Left ventricle myocardium inferior (tissue), 1 donor: ENCODE measurements at places on chromosomes 1 and 21. TPM values are rescaled to one million over a fixed set of nuclear protein-coding genes. Genes with fewer than 3 reads are reported as not detected.
A peak's percentile ranks its signal among the peaks of the same experiment; 100 is the strongest.

The CFHR4 gene
- not detected for total RNA-seq

The CELA2A gene
- total RNA-seq: not detected

The FAM72C gene
- total RNA-seq: not detected

The SERPINC1 gene
- total RNA-seq: not detected

The LCE2D gene
- total RNA-seq: not detected

The CHRM3 gene
- total RNA-seq: 0.36 TPM

The TSTD1 gene
- 13.4 TPM for total RNA-seq

The SMCP gene
- not detected for total RNA-seq

The CDCA8 gene
- 0.33 TPM for total RNA-seq

The IFI44 gene
- 6.6 TPM for total RNA-seq

GRCh38 chr21:38208118-38208517 is 48.7 kb upstream of the KCNJ15 start:
- H3K27ac ChIP-seq: no peak overlapping the region
- no peak overlapping the region for H3K4me3 ChIP-seq
- no peaks in the 10 kb centered on the region for H3K36me3 ChIP-seq
- H3K27me3 ChIP-seq: peaks cover 33% of the 10 kb centered on the region

- H3K27me3 ChIP-seq: no peaks in the 10 kb centered on the region
- peak; percentile 79 for DNase-seq
- no peaks in the 10 kb centered on the region for H3K36me3 ChIP-seq
- H3K4me3 ChIP-seq: no peak overlapping the region
Measured at GRCh38 chr21:34510148-34511142, 1.6 kb downstream of the KCNE1 start.

GRCh38 chr1:44294588-44295007 is 60.5 kb downstream of the ERI3 start:
- H3K27me3 ChIP-seq: no peaks in the 10 kb centered on the region
- H3K4me3 ChIP-seq: no peak overlapping the region
- peaks cover 46% of the 10 kb centered on the region for H3K36me3 ChIP-seq

DNA sequence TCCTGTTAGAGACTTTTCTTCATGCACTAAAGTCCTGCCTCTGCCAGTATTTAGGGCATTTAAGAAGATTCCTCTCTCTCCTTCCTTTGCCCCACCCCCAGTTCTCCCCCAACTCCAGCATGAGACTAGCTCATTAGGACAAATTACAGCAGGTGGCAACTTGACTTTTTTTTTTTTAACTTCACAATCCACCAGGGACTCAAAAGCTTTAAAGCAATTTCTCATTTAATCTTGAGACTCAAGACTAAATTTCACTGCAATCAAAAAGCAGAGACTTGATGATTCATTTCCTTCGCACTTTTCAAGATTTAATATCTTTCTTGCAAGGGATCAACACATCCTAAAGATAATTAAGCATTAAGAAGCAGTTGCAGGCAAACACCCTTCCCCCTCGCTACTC is 74.9 kb downstream of the WLS start:
- peaks cover 50% of the 10 kb centered on the region for H3K36me3 ChIP-seq
- no peak for DNase-seq
- no peak overlapping the region for H3K27ac ChIP-seq
- H3K4me1 ChIP-seq: no peaks in the 10 kb centered on the region
- H3K4me3 ChIP-seq: no peak overlapping the region
- H3K27me3 ChIP-seq: no peaks in the 10 kb centered on the region

DNA sequence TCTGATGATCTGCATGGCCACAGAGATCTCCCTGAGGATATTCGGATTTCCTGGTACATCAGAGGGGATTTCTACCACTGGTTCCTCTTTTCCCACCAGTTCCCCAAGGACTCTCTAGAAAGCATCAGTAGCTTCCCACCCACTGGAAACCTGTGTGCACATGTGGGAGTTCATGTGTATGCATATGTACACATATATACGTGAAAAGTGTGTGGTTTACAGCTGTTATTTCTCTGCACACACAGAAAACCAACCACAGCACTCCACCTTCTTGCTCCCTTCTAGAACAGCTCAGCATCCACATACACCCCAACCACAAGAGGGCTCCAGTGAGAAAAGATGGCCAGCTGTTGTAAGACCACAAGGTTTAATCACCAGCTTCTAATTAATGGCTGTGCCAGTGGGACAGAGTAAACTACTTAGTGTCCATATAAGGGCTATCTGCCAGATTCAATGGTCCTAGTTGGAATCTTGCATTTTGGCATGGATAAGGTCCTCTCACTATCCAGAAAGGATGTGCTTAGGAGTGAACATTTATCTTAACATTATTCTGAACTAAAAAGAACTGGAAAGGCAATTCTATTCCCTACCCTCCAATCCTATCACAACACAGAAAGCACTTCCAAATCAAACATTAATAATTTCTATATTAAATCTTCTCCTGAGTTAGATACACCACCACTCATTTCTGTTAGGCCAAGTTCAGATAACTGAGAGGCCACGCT is 24.1 kb downstream of the GPR3 start:
- no peak for DNase-seq
- no peak overlapping the region for H3K4me3 ChIP-seq

DNA sequence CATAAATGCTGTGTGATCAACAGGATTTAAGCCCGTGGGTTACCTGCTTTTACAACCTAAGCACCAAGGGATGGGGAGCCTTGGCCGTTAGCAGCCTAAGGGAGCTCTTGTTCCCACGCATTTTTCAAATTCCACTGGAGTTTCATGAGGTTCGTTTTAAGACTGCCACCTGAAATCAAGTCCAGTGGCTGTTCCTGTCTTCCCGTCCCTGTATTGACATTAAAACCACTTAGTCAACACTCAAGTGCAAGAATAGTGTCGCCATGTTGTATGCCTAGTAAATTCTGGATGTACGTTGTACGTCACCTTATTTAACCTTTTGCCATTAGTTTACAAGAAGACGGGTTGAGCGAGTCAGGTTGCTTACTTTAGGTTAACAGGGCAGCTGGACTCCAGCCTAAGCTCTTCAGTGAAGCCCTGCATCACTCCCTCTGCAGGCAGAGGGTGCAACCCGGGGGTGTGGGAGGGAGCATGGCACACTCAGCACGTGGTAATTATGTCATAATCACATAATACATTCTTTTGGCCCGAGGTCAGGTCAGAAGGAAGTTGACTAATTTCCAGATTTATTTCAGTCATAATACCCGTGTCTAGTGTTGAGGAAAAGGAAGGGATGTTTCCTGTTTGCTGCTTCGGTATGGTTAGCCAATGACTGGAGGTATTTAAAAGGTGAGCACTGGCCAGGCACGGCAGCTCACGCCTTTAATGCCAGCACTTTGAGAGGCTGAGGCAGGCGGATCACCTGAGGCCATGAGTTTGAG is 42.5 kb downstream of the CNST start:
- peak overlapping the region; percentile 21 for H3K4me3 ChIP-seq
- DNase-seq: peak; percentile 61
- no peaks in the 10 kb centered on the region for H3K36me3 ChIP-seq
- peaks cover 59% of the 10 kb centered on the region for H3K4me1 ChIP-seq
- no peaks in the 10 kb centered on the region for H3K27me3 ChIP-seq

GRCh38 chr21:46116189-46116775 is 18.4 kb downstream of the COL6A2 start:
- peaks cover 93% of the 10 kb centered on the region for H3K36me3 ChIP-seq
- H3K4me3 ChIP-seq: no peak overlapping the region
- no peaks in the 10 kb centered on the region for H3K27me3 ChIP-seq
- DNase-seq: peak; percentile 8

DNA sequence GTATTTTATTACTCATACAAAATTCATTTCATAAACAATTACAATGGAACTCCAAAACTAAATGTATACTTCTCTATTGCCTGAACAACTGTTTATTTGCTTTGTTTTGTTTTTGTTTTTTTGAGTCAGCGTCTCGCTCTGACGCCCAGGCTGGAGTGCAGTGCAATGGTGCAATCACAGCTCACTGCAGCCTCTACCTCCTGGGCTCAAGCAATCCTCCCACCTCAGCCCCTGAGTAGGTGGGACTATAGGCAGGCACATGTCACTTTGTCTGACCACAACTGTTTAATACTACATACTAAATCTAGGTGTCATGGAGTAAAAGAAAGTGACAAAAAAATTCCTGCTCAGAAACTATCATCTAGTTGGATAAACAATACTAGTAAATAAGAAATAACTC is 49.3 kb downstream of the RAB3GAP2 start:
- no peak overlapping the region for H3K27ac ChIP-seq
- no peak overlapping the region for H3K4me3 ChIP-seq
- H3K4me1 ChIP-seq: peaks cover 47% of the 10 kb centered on the region

DNA sequence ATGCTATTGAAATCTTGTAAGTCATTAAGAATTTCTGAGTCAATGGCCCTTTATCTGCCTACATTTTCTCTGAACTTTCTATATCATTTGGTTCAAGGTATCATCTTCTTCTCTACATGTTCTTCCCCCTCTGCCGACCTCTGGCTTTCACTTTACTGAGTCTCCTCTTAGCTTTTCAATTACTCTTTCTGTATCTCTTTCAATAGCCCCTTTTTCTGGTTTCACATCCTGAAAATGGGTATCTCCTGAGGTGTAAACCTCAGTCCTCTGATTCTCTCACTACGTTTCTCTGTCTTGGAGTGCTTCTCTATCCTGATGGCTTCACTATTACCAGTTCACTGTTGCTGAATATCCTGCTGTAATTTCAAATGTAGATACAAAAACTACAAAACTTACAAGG is 98.9 kb downstream of the LYST start:
- DNase-seq: no peak
- H3K27ac ChIP-seq: no peak overlapping the region
- no peaks in the 10 kb centered on the region for H3K4me1 ChIP-seq
- H3K36me3 ChIP-seq: peaks cover 52% of the 10 kb centered on the region
